Activated T-cell treated with anti-CD3 and anti-CD28 coated beads, Interleukin-2, amount 50 U/mL, for 1 hour (primary cell): ENCODE measurements at places on chromosomes 12 and 14.
A peak's percentile ranks its signal among the peaks of the same experiment; 100 is the strongest.

DNA sequence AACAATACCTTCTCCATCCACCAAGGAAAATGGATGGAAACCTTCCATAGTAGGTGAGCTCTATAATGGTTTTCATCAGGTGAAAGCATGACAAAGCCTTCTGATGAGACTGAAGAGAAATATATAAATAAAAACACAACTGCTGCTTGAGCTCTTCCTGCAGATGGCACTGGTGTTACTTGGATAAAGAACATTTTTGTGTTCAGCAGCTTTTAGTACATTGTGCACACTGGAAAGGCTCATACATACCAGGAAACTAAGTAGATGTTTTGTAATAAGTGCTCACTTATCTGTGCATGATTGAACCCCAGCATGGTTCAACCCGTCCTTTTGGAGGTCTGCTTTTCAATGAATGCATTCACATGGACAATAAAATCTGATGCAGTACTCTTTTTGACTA lies 357.3 kb upstream of the MIS18BP1 start:
- no peak for DNase-seq

- no peak for DNase-seq
Measured at GRCh38 chr12:111084158-111084557, 163.8 kb upstream of the MYL2 start.

- no peak for DNase-seq
Measured at GRCh38 chr14:104011824-104012517, 69.6 kb upstream of the RD3L start.

DNA sequence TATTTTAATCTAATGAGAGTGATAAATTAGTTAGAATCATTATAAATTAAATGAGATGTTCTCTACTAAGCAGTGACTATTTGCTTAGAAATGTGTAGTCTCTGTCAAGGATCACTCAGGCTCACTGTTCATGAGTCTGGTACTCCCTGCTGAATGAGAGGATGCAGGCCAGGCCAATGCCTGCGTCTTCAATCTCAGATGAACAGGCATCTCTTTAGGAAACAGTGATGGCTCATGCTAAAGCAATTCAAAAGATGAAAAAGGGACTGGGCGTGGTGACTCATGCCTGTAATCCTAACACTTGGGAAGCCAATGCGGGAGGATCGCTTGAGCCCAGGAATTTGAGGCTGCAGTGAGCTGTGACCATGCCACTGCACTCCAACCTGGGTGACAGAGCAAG lies 106.8 kb downstream of the ZFC3H1 start:
- DNase-seq, result no peak

DNA sequence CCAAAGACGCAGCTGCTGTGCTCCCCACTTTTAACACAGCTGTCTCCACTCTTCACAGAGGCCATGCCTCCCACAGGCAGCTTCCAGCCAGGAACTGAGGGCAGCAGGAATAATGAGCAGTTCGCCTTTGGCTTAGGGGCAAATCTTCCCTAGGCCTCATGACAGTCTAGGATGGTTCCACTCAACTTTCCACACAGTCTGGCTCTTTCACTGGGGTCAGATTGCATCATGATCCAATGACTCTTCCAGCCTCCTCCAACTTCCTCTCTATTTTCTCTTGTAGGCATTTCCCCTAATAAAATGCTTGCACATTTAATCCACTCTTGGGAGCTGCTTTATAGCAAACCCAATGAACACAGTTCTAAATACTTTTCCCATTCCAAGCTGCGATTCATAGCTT lies 271.6 kb upstream of the ATP2B1 start:
- DNase-seq, result no peak

- DNase-seq, result no peak
Measured at GRCh38 chr14:63730659-63731058, 2.8 kb upstream of the SGPP1 start.

DNA sequence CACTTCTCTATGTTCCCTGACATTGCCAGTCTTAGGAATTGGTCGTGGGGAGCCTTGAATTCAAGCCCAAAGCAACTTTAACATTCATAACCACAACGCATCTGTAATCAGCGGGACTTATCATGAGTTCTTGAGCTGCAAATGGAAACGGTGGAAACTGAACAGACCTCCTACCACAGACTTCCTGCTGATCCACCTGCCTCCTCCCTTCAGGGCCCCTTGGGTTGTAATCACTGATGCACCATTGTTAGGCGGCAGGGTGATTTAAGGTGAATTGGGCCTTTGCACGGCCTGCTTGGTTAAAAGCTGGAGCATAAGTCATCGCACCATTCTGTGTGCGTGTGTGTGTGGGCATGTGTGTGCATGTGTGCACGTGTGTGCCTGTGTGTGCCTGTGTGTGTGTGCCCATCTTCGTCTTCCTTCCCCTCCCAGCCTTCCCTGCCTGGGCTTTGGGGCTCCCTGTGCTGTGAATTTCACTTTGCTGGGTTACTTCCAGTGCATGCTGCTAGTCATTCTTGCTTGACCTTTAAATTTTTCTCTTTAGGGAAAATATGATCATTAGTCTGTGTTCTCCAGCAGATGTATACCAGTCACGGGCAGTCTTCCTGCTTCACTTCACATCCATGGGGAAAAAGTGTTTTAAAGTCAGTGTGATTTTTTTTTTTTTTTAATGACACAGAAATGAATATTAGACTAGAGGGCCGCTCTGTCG lies 29.1 kb downstream of the CHST11 start:
- peak; percentile 53 for DNase-seq

GRCh38 chr14:52840877-52841276 lies 49.5 kb upstream of the GNPNAT1 start:
- DNase-seq, result no peak
